ENCODE measurements at places on chromosomes 7 and 10.

GRCh38 chr10:128854963-128855362 lies 612.1 kb upstream of the MGMT start:
- H3K27ac ChIP-seq: no peak overlapping the region
- no peaks in the 10 kb centered on the region for H3K4me1 ChIP-seq
- no peak for DNase-seq
- no peaks in the 10 kb centered on the region for H3K36me3 ChIP-seq

DNA sequence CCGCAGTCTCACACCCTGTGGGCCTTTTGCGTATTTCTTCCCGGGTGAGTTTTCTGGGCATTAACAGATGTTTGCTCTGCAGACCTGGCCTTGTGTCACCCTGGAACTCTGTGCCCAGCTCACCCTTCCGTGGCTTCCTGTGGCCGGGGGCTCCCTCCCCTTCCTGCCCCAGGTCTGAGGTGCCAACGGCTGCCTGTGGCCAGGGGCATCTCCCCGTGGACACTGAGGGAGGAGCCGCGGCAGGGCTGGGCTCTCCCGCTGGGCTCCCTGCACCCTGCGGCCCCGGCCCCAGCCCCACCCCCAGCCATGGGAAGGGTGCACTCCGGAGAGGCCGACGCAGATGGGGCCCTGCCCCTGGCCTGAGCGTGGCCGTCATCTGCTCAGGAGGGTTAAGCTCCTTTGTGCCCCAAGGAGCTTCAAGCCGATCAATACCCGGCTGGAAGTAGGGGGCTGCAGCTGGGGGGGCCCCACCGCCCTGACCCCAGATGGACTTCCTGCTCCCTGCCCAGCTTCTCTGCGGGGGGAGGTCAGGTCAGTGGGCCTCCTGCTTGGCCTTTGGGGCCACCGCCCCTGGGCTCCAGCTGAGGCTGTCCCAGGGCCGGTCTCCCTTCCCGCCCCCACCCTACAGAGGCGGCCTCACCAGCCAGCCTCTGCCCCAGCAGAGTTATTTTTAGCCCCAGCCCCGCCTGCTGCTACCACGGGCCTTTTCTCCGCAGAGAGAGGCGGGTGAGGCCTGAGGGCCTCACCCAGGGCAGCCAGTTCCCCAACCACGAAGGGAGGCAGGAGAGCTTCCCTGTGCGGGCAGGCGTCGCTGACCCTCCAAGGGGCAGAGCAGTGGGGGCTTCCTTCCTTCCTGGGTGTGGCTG lies 24.2 kb downstream of the PWWP2B start:
- H3K27ac ChIP-seq: peak overlapping the region; percentile 24
- peaks cover 22% of the 10 kb centered on the region for H3K4me1 ChIP-seq
- peak; percentile 52 for DNase-seq
- no peaks in the 10 kb centered on the region for H3K36me3 ChIP-seq
- no peak overlapping the region for H3K4me3 ChIP-seq

DNA sequence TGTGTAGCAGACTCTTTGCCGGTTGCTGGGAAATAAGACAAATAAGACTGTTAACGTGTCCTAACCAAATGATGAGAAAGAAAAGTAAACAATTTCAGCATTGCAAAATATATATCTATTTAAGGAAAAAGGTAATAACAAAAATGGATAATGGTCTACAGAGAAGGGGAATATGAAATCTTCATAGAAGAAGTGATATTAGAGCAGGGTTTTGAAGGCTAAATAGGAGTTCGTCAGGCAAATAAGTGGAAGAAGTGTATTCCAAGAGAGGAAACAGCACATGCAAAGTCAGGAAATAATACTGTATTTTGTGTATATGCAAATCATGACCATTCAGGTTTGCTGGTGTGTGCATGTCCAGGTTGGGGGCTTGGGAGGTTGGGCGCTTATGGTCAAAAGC lies 55.3 kb upstream of the OSBPL3 start:
- H3K36me3 ChIP-seq: no peaks in the 10 kb centered on the region
- no peak overlapping the region for H3K4me3 ChIP-seq
- H3K27ac ChIP-seq: no peak overlapping the region
- DNase-seq: no peak
- peaks cover 7% of the 10 kb centered on the region for H3K4me1 ChIP-seq

GRCh38 chr7:98500764-98501163 lies 99.9 kb upstream of the BAIAP2L1 start:
- no peaks in the 10 kb centered on the region for H3K4me1 ChIP-seq
- no peak overlapping the region for H3K4me3 ChIP-seq
- no peak for DNase-seq
- peaks cover 2% of the 10 kb centered on the region for H3K36me3 ChIP-seq
- H3K27ac ChIP-seq: no peak overlapping the region

GRCh38 chr10:30868611-30869010 lies 163.1 kb downstream of the ZNF438 start:
- H3K4me1 ChIP-seq: no peaks in the 10 kb centered on the region
- DNase-seq: no peak
- H3K36me3 ChIP-seq: no peaks in the 10 kb centered on the region
- no peak overlapping the region for H3K4me3 ChIP-seq

DNA sequence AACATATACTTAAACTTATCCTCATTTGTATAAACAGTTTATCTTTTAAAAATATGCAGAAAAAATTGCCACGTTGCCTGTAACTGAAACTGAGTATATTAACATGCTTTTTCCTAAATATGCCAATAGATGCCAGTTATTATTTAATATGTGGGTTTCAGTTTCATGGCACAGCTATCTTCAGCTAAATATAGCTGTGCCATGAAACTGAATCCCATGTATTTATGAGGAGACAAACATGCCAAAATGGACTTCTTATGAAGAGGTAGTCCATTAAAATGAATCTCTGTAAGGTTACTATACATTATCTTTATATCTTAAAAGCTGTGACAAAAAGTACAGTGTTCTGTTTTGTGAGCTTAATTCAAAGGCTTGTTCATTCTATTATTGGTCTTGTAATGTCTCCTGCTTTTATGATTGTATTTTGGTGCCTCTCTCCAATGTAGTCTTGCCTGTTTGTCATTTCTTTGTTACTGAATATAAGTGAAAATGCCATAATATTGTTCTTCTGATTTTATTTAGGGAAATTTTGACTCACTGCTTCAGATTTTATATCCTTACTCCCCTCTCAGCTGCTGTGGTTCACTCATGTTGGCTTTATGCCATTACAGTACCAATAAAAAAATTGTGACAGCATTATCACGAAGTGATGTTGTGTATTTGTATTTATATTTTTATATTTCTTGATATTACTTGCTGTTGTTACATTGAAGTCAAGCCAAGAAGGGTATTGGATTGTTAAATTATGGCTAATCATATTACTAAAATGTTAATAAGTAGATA lies 34.3 kb upstream of the CACNA2D1 start:
- no peaks in the 10 kb centered on the region for H3K36me3 ChIP-seq
- no peak overlapping the region for H3K4me3 ChIP-seq
- DNase-seq: no peak
- peaks cover 2% of the 10 kb centered on the region for H3K27me3 ChIP-seq
- no peaks in the 10 kb centered on the region for H3K4me1 ChIP-seq

DNA sequence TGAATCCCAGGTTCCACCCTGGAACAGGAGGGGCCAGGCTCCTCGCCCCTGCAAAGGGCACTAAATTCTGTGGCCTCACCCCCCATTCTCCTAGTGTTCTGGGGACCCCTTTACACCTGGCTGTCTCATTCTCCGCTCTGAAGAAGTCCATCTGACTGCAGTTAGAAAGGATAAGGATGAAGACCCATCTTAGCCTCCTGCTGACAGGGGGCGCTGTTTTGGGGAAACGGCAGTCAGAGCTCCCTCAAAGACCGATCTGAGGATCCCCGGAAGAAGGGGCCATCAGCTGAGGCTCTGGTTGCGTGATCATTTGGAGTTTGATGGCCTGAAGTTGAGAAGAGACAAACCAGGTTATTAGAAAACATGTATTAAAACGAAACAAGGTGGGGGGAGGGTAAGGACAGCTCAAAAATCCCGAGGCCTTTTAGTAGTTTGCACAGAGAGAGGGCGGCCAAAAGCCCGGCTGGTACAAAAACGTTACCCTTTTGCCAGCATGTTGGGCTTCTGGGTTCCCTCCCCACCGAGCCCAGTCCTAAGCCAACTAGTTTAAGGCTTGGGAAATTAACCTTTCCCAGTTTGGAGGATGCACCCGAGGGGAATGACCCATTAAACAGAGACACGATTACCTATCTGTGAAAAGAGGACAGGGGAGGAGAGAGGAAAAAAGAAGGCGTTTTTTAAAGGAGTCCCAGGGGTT lies 102.8 kb downstream of the CHN2 start:
- no peak for DNase-seq
- H3K27ac ChIP-seq: no peak overlapping the region
- no peak overlapping the region for H3K4me3 ChIP-seq
- no peaks in the 10 kb centered on the region for H3K4me1 ChIP-seq
- H3K27me3 ChIP-seq: peaks cover 1% of the 10 kb centered on the region
- H3K36me3 ChIP-seq: no peaks in the 10 kb centered on the region

GRCh38 chr7:142024547-142024946 lies 28.9 kb downstream of the MGAM start:
- no peaks in the 10 kb centered on the region for H3K36me3 ChIP-seq
- no peaks in the 10 kb centered on the region for H3K4me1 ChIP-seq
- no peak overlapping the region for H3K27ac ChIP-seq
- no peak for DNase-seq
- H3K4me3 ChIP-seq: no peak overlapping the region

DNA sequence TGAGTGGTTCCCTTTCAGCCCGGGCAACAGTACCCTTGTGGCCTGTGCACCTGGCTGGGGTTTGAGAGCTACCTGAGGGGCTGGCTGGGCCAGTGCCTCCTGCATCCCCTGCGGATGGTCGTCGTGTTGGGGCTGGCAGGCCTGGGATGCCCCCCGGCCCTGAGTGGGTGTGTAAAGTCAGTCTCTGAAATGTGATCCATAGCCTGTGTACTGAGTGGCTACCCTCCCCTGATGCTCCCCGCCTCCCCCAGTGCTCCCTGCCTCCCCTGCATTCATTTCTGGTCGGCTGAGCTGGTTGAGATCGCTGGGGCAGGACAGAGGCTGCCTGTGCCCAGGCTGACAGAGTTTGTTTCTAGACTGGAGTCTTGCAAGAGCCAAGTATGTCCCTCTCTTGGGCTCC lies 9.3 kb downstream of the ZNF316 start:
- H3K27me3 ChIP-seq: no peaks in the 10 kb centered on the region
- no peak overlapping the region for H3K27ac ChIP-seq
- no peak overlapping the region for H3K4me3 ChIP-seq
- no peaks in the 10 kb centered on the region for H3K4me1 ChIP-seq

DNA sequence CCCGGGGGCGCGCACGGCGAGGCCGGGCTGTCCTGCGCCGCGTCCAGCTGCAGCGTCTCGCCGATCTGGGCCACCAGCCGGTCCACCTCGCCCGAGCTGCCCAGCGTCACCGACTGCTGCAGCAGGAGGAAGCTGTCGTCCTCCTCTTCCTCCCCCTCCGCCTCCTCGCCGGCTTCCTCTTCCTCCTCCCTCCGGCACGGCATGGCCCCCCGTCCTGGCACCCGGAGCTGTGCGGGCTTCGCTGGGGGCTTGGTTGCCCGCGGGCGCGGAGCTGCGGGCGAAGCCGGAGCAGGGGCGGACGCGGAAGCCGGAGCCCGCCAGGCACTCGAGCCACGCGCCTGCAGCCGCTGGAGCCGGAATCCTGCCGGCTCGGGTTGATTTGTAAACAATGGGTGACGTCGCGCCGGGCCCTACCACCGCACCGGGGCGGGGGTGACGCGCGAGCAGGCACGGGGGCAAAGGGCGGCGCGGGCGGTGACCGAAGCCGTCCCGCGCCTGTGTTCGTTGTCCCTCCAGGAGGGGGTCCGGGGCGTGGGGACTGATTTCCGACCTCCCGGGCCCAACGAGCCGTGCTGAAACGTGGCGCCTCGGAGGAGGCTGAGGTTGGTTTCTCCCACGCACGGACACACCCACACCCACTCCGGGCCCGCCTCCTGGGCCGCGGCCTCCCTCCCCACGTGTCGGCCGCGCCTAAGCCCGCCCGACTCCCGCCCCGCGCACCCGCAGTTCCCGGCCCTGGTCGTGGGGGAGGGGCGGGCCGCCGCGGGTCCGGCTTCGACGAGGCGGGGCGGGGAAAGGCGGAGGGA lies at the start of gene FRAT2:
FRAT2 (minus strand) TSS at position 360 of the 806 bp plus-strand sequence; CDS start at position 203, 157 bp downstream.
- H3K27ac ChIP-seq: peak within 1 kb of the TSS; percentile 86
- DNase-seq: peak; percentile 87

GRCh38 chr7:116726713-116727431 lies 54.9 kb downstream of the MET start:
- H3K4me1 ChIP-seq: no peaks in the 10 kb centered on the region
- DNase-seq: no peak
- H3K36me3 ChIP-seq: no peaks in the 10 kb centered on the region
- no peak overlapping the region for H3K27ac ChIP-seq
- peaks cover 11% of the 10 kb centered on the region for H3K27me3 ChIP-seq

DNA sequence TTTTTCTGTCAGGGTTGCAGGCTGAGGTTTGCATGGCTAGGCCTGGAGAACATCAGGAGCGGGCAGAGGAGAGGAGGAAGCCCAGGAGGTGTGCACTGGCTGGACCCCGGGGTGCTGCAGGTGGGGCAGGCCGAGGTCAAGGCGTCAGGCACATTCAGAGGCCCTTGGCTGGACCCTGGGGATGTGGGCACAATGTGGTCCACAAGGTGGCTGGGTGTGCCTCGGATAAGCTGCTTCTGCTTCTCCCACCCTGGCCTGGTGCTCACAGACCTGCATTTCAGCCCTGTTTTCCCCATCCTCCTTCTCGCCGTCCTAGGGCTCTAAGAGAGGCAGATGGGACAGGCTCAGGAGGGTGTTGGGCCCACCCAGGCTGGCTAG lies 108.2 kb downstream of the ADCY1 start:
- H3K4me3 ChIP-seq: no peak overlapping the region
- DNase-seq: no peak
- H3K27ac ChIP-seq: no peak overlapping the region
- H3K27me3 ChIP-seq: peaks cover 14% of the 10 kb centered on the region

- H3K36me3 ChIP-seq: no peaks in the 10 kb centered on the region
- no peaks in the 10 kb centered on the region for H3K27me3 ChIP-seq
- peak overlapping the region; percentile 70 for H3K27ac ChIP-seq
- H3K4me3 ChIP-seq: peak overlapping the region; percentile 42
- peak; percentile 79 for DNase-seq
Observed at GRCh38 chr10:33139181-33139646, 181.2 kb upstream of the ITGB1 start.

- H3K36me3 ChIP-seq: no peaks in the 10 kb centered on the region
- no peak for DNase-seq
- H3K27me3 ChIP-seq: no peaks in the 10 kb centered on the region
- peaks cover 11% of the 10 kb centered on the region for H3K4me1 ChIP-seq
- H3K27ac ChIP-seq: no peak overlapping the region
- H3K4me3 ChIP-seq: no peak overlapping the region
Observed at GRCh38 chr7:151279868-151280267, 31.4 kb upstream of the SMARCD3 start.

Data from activated naive CD4-positive, alpha-beta T cell treated with anti-CD3 and anti-CD28 coated beads for 36 hours (primary cell).